ENCODE measurements at places on chromosomes 3 and 15. TPM values are rescaled to one million over a fixed set of nuclear protein-coding genes. Genes with fewer than 3 reads are reported as not detected.
A peak's percentile ranks its signal among the peaks of the same experiment; 100 is the strongest.

GRCh38 chr15:94238539-94239118 is 7.3 kb downstream of the MCTP2 start:
- no peak for DNase-seq

- no peak for DNase-seq
Measured at GRCh38 chr15:92883163-92883875, 16.8 kb upstream of the CHD2 start.

DNA sequence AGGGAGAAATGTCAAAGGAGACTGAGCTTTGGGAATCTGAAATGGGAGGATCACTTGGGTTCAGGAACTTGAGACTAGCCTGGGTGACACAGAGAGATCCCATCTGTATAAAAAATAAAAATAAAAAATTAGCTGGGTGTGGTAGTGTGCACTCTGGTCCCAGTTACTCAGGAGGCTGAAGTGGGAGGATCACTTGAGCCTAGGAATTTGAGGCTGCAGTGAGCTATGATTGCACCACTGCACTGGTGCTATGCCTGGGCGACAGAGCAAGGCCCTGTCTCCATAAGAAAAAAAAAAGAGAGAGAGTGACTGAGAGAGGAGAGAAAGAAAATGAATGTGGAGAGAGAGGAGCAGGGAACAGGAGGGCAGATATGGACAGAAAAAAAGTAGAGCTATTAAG is 72.8 kb downstream of the SENP2 start:
- no peak for DNase-seq

DNA sequence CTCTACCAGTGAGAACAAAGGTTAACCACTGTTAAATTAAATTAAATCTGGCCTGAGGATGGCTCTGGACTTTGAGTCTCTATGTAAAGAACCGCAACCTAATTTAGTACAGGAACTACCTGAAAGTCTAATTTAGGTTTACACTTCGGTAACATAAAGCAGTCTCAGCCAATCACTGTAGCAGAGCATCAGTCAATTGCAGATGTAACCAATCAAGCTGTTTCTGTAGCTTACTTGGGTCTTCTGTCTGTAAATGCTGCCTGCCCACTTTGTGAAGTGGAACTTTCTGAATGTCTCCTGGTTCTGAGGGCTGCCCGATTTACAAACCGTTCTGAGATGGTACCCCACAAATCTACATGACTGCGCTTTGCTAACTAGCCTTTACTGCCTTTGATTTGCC is 39.1 kb upstream of the RASGRP1 start:
- DNase-seq = no peak

GRCh38 chr3:22453906-22454535 is 703.0 kb upstream of the ZNF385D start:
- DNase-seq = no peak

DNA sequence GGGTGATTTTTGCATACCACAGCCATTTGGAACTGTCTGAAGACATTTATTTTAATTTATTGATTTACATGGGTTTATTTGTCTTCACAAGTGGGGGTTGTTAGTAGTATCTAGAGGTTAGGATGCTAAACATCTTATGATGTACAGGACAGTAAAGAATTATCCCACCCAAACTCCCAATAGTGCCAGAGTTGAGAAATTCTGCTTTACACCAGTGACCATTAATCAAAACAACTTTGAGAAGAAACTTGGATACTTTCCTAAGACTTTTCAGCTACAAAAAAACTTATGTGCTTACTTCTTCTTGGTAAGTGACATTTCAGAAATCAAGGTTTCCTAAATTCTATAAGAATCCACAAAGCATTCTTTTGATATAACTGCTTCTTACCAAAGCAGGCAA is 156.7 kb downstream of the SUCLG2 start:
- no peak for DNase-seq

DNA sequence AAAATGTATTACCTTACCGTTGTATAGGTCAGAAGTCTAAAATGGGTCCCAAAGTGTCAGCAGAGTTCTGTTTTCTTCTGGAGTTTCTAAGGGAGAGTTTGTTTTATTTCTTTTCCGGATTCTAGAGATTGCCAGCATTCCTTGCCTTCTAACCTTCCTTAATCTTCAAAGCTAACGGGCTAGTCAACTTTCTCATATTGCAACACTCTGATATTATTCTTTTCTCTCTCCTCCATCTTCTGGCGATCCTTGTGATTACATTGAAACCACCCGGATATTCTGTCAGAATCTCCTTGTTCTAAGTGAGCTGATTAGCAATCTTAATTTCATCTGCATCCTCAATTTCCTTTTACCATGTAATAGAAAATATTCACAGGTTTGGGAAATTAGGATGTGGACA is 36.2 kb upstream of the AADACL2 start:
- no peak for DNase-seq

DNA sequence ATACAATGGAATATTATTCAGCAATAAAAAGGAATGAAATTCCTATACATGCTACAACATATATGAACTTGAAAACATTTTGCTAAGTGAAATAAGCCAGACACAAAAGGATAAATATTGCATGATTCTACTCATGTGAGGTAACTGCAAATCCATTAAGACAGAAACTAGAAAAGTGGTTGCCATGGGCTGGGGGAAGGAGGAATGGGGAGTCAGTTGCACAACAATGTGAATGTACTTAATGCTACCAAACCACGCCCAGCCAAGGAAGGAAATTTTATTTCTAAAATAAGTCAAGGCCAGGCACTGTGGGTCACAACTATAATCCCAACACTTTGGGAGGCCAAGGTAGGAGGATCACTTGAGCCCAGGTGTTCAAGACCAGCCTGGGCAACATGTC is 9.8 kb upstream of the GMPPB start:
- DNase-seq = no peak

- no peak for DNase-seq
Measured at GRCh38 chr15:70035719-70036077, 62.0 kb downstream of the TLE3 start.

DNA sequence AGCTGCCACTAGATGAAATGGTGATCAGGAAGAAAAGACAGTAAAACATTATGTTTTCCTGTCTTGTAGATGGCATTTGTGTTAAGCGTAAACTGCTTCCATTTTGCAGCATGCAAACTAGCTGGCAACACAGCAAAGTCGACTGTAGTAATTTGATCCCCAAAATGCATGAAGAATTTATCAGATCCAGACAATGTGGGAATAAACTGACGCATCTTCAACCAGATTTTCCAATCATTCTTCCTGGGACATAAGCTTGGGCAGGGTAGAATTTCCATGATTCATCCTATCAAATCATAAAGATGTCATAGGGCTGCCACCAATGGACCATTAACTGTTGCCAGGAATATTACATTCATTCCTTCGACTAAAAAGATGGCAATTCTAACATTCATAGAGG is 260.3 kb downstream of the ERC2 start:
- DNase-seq = no peak

DNA sequence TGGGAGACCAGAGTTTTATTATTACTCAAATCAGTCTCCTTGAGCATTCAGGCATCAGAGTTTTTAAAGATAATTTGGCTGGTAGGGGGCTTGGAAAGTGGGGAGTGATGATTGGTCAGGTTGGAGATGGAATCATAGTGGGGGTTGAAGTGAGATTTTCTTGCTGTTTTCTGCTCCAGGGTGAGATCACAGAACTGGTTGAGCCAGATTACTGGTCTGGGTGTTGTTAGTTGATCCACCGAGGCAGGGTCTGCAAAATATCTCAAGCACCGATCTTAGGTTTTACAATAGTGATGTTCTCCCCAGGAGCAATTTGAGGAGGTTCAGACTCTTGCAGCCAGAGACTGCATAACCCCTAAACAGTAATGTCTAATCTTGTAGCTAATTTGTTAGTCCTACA is 141.0 kb downstream of the OTOL1 start:
- no peak for DNase-seq

DNA sequence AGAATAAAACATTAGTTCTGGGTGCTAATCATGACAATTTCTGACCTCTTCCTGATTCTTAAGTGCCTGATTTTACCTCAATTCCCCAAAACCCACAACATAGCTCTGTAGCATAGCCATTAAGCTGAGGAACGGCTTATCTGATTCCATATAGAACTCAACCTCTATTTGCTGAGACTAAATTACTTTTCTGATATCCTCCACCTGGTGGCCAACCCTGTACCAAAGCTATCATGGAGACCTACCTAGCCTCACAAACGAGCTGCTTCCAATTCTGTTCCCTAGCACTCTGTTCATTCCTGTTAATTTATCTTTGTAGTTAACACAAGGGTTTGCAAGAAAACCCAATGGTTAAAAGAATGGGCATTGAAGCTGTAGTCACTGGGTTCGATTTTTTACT is 245.2 kb downstream of the PLOD2 start:
- no peak for DNase-seq

- no peak for DNase-seq
Measured at GRCh38 chr15:72859017-72859756, 75.6 kb upstream of the ADPGK start.

DNA sequence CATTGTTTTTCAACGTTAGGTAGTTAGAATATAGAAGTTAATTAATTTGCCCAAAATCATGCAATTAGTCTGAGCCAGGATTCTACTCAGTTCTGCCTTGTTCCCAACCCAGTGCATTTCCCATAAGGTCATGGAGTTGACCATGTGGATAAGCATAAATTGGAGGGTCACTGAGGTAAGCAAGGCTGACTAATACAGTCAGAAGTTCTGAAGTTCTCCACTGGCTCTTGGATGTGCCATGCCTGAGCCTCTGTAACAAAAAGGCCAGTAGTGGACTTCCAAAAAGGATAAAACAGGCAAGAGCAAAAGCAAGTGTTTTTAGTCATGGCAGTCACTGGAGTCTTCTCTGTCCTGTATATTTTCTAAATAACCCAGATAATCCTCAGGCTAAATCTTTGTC is 124.4 kb upstream of the PHLDB2 start:
- no peak for DNase-seq

GRCh38 chr3:172279191-172279640 is 169.0 kb downstream of the GHSR start:
- DNase-seq = no peak

- DNase-seq = no peak
Measured at GRCh38 chr3:177589041-177589650, 391.9 kb upstream of the TBL1XR1 start.

GRCh38 chr3:183430325-183430957 is 2.0 kb upstream of the MCF2L2 start:
- DNase-seq = no peak

DNA sequence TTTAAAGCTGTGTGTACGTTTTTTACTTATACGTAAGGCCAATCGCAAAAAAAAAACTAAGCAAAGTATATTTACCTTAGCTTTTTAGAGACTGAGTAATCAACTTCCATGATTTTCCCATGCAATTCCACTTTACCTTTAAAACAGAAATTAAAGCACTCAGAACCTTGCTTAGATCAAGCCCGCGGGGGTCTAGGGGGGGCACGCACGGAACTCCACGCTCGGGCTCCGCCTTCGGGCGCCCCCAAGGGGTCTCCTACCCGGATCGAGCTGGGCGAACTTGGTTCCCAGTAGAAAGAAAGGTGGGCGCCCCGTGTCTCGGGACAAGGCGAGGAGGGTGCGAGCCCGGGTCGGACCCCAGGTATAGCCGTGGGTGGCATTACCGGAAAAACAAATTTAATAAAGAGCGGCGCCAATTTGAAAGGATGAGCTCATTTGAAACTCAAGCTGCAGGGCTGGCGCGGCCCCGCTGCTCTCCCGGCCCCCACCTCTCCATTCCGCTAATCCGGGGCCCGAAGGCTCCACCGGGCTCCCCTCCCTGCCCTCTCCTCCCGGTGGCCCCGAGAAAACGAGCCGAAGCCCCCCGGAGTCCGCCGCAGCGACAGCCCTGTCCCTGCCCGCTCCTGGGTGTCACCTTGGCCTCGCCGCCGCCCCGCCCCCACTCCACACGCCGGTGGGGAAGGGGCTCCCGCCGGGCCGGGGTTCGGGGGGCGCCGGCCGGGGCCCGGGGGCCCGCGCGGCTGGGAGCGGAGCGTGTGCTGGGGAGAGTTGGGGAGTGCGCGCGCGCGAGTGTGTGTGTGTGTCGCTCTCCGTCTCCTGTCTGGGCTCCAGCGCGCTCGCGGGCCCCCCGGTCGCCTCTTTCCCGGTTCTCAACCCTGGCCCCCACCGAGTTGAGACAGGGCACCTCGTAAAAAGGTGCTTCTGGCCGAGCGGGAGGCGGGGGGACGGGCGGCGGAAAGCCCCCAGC is 1.5 kb downstream of the IGF2BP2 start:
- peak; percentile 82 for DNase-seq

- DNase-seq = no peak
Measured at GRCh38 chr3:71694358-71694999, 30.7 kb downstream of the EIF4E3 start.

DNA sequence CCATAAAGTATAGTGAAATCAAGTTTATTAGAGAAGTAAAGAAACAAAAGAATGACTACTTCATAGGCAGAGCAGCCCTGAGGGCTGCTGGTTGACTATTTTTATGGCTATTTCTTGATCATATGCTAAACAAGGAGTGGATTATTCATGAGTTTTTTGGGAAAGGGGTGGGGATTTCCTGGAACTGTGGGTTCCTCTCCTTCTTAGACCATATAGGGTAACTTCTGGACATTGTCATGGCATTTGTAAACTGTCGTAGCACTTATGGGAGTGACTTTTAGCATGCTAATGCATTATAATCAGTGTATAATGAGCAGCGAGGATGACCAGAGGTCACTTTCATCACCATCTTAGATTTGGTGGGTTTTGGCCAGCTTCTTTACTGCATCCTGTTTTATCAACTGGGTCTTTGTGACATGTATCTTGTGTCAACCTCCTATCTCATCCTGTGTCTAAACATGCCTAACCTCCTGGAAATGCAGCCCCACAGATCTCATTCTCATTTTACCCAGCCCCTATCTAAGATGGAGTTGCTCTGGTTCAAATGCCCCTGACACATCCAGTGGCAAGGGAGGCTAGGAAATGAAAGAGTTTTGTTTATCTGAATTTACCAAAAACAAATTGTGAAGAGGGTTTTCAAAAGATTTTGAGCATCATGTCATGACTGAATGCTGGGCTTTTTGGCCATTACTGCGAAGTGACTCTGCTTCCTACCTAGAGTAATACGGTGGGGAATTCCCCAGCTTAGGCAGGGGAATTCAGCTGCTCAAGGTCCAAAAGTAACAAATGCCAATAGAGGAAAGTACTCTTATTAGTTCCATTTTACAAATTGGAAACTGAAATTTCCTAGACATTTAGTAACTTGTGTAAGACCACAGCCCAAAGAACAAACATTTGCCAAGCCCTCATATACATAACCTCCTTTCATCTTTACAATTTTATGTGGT is 6.2 kb upstream of the SPSB4 start:
- DNase-seq = no peak

- no peak for DNase-seq
Measured at GRCh38 chr3:23402728-23403492, 199.8 kb downstream of the UBE2E2 start.

- DNase-seq = no peak
Measured at GRCh38 chr15:76203346-76204108, 107.7 kb downstream of the ETFA start.

The TEX55 gene
- not detected for polyA plus RNA-seq

The MORC1 gene
- 0.08 TPM for polyA plus RNA-seq

The SLCO2A1 gene
- 13.2 TPM for polyA plus RNA-seq

The ASB7 gene
- polyA plus RNA-seq = 10.0 TPM

The PLSCR2 gene
- not detected for polyA plus RNA-seq

The IL17RB gene
- polyA plus RNA-seq = 28.0 TPM

The GRAMD2A gene
- 3.8 TPM for polyA plus RNA-seq

The CLDN16 gene
- 0.41 TPM for polyA plus RNA-seq

The ACTRT3 gene
- polyA plus RNA-seq = 2.2 TPM

The OSTN gene
- polyA plus RNA-seq = 0.47 TPM

The ZBED2 gene
- polyA plus RNA-seq = not detected

The TMEM40 gene
- polyA plus RNA-seq = not detected

The CELSR3 gene
- polyA plus RNA-seq = 25.7 TPM

The FBLN2 gene
- 27.9 TPM for polyA plus RNA-seq

The ATP8B4 gene
- polyA plus RNA-seq = 5.4 TPM

The LMCD1 gene
- polyA plus RNA-seq = 16.8 TPM

The GMNC gene
- polyA plus RNA-seq = 2.9 TPM

The SCAANT1 gene
- 0.93 TPM for polyA plus RNA-seq

The KLHL40 gene
- polyA plus RNA-seq = 0.38 TPM

Data from spinal cord (tissue), 10 donors.